ENCODE measurements at places on chromosomes 1 and 21.

DNA sequence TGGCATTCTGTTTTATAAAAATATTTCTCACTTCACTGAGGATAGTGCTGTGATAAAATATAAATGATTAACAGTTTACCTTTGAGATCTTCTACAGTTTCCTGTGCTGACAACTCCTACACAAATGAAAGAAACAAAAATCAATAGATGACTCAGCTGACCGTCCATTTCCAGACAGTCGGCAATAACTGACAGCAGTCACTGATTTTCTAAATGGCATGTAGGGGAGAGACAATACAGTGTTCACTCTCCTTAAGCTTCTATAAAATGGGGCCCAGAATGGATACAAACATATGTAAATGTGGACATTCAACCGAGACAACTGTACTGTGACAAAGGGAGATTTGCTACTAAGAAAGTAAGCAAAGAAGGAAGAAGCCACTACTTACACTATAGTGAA is 34.3 kb downstream of the PCNX2 start:
- DNase-seq, result no peak

DNA sequence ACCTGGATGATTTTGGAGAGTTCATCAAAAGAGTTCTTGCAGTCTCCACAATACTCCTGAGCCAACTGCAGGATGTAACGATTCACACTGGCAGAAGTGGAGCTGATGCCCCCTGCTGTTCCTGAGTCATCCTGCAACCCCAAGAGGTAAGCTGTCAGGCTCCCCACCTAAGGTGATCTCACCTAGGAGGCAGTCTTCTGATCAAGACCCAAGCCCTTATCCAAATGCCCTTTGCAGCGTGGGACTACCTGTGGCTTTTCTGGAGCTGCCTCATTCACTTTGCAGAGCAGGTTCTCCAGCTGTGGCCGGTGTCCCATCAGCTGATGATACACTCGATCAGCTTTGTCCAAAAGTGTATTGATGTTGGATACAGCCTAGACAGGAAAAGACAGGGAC is 96.4 kb downstream of the UBR4 start:
- no peak for DNase-seq

DNA sequence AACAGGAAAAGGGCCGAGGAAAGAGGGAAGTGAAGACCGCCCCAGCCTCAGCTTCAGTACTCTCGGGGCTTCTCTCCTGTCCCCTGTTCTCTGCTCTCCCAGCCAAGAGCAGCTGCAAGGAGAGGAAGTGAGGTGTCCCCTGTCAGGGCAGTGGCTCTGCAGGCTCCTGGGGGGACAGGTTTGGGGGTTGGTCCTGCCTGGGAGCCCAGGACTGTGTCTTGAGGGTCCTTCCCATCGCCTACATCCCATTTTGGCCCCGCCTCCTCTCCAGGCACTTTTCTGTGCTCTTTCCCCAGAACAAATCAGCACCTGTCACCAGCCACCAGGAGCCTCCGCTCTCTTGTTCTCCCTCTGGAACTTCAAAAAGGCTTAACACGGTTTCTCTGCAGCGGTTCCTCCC is 82.6 kb downstream of the VWA5B1 start:
- DNase-seq, result no peak

DNA sequence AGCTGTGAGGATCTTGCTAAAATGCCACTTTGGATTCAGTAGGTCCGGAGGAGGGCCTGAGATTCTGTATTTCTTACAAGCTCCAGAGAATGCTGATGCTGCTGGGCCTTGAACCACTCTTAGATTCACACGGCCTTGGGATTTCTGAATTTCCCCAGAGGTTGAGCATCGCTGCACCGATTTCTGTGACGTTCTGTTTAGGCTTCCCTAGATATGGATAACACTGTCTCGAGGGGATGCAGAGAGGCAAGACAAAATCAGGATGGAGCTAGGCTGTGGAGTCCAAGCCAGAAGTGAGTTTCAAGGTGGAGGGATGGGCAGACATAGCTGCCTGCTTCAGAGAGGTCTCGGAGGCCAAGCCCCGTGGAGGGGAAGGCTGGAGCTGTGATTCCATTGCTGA is 415.9 kb upstream of the PROX1 start:
- DNase-seq, result no peak

DNA sequence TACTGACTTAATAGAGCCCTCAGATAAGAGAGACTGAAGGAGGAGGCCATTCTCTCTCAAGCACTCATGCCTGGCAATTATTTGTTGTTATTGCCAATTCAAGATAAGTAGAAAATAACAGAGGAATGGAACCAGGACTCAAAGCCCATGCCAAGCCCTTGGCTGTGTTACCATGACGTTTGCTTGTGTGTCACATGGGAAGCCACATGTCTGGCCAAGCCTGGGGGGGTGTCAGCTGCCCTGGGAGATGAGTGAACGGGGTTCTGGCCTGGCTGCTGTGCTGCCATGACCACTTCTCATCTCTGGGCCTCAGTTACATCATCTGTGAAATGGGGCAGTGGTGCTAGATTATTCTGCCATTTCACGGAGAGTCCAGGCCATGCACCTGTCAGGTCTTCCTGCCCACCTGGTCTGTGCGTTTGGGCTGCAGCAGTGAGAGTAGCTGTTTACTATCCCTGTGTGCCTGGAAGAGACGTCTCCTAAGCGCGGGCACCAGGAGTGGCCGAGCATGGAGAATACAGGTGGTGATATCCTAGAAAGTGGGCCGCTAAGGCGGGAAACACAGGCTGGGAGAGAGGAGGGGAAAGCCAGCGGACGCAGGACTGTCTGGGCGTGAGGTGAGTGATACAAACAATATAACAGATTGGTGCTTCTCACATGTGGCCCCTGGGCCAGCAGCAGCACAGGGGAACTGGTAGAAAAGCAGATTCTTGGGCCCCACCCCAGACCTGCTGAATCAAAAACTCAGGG is 67.8 kb downstream of the MAN1C1 start:
- DNase-seq, result no peak

GRCh38 chr21:43268086-43268803 is 99.4 kb downstream of the CRYAA start:
- DNase-seq, result no peak

DNA sequence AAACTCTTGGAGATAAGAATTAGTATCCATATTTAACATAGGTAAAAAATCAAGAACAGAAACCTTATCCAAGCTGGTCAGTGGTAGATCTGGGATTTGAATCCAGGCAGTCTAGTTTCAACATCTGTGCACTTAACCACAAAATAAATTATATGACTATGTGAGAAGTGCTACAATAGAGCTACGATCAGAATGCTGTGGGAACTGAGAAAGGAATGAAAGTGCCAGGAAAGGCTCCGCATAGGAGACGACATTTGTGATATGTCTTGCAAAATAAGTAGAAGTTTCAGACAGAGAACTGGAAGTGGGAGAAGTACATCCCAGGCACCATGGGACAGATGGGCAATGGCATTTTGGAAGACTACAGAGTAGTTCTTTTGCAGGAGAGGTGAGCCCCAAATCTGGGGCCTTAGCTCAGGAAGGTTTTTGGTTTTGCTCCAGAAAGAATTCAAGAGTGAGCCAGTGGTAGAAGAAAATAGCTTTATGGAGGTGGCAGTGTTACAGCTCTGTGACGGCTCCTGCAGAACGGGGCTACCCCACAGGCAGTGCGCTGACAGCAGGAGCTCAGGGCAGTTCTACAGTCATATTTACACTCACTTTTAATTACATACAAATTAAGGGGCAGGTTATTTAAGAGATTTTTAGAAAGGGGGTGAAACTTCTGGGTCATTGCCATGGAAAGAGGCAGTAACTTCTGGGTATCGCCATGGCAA is 25.5 kb upstream of the GJA5 start:
- no peak for DNase-seq

- no peak for DNase-seq
Measured at GRCh38 chr21:36583591-36583990, 103.7 kb upstream of the CLDN14 start.

DNA sequence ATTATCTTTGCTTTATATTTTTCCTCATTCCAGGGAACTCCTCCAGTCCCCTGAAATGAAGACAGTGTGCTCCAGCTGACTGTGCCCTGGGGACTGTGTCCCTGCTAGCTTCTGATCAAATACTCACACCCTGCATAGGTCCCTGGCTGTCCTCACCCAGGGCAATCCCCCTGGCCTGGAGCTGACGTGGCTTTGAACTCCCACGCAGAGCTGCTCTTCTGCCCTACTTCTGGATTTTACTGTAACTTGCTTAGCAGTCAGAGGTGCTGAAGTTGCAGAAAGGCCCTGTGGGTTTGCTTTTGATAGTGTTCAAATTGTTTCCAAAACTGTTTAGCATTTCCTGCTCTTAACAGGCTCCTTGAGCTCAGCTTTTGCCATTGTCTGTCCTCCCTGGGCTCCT is 186.5 kb downstream of the FASLG start:
- DNase-seq, result no peak

DNA sequence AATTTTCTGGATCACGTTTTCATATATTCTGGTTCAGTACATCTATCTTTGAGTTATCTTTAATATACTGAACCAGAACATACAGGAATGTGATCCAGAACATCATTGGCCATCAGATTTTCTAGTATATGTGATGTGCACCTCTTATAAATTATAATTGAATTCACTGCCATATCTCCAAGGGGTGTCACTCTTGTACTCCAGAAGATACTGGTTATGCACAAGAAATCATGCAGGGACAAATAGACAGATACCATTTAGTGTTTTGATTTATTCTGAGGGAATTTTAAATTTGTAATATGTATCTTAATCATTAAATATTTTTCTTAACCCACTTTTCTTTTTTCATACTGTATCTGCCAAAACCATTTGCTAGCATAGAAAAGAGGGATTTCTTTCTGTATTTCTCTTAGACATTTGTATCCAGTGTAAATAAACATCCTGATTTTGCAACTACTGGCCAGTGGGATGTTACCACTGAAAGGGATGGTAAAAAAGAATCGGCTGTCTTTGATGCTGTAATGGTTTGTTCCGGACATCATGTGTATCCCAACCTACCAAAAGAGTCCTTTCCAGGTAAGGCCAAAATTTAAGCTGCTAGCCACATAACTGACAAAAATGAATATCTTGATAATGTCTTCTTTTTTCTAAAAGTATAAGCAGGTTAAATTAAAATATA is 16.7 kb downstream of the FMO3 start:
- DNase-seq, result no peak

GRCh38 chr1:36947384-36947783 is 86.9 kb downstream of the GRIK3 start:
- DNase-seq, result no peak

DNA sequence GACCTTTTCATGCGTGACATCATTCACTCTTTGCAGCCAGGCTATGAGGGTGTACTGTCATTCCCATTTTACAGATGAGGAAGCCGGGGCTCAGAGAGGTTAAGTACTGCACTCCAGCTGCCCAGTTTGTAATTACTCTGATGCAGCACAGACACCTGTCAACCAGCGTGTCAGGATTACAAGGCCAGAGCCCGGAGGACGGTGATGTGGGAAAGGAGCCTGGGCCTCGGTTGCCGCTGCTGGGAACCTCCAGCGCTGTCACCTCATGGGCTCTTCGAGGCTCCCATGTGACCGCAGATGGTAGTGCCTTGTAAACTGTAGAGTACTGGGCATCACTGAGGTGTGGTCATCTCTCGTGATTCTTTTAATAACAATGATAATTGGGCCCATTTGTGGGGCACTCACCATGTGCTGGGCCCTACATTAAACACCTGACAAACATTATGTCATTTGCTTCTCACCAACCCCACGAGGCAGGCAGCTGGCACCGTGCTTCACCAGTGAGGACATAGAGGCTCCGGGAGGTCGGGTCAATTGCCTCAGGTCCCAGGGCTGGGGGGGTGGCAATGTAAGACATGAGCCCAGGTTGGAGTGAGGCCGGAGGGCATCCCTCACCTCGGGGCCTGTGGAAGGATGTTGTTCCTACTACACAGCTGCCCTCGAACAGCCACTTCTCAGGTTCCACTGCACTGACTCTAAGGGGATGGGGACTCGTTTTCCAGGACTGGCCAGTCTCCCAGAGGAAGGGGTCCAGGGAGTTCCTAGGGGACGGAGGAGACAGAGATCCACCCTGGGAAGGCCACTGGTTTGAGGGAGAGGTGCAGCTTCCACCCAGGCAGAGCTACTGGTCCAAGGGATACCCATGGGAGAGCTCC is 42.8 kb upstream of the PADI1 start:
- DNase-seq, result no peak

DNA sequence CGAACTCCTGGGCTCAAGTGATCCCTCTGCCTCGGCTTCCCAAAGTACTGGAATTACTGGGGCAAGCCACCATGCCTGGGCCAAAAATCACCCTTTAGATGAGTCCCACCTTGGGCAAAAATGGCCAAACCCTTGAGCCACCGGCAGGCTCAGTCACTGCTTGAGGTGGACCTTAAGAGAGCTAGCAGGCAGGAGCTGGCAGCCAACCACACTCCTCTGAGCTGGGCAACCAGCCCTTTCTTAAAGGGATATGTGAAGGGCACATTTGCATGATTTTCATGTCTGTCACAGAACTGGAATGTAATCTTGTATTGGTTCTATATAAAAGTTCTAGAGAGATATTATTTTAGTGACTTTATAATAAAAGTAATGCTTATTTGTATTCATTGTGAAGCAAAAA is 316.5 kb downstream of the PBX1 start:
- no peak for DNase-seq

- DNase-seq, result no peak
Measured at GRCh38 chr1:74160046-74160445, 37.9 kb downstream of the LRRIQ3 start.
